ENCODE measurements at places on chromosomes 1 and 21. TPM values are rescaled to one million over a fixed set of nuclear protein-coding genes. Genes with fewer than 3 reads are reported as not detected.

Gene C1orf141
- total RNA-seq = not detected

- no peak for ATAC-seq
Observed at GRCh38 chr1:70856201-70856600, 191.4 kb downstream of the PTGER3 start.

DNA sequence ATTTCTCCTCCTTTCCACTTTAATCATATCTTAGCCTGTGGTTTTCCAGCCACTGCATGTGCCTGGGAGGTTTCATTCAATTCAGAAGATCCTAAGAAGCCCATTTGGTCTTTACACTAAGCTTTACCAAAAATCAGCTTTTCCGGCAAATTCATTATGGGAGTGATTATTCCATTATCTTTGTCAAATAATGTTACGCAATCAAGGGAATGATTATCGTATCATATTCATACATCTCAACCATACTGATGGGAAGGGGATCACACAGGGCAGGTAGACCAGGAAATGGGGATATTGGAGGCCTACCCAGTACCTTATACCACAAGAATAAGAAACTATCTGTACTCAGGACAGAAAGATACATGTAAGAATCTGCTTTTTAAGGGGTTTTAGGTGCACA, 440.5 kb downstream of the GPATCH2 start:
- no peak for ATAC-seq

DNA sequence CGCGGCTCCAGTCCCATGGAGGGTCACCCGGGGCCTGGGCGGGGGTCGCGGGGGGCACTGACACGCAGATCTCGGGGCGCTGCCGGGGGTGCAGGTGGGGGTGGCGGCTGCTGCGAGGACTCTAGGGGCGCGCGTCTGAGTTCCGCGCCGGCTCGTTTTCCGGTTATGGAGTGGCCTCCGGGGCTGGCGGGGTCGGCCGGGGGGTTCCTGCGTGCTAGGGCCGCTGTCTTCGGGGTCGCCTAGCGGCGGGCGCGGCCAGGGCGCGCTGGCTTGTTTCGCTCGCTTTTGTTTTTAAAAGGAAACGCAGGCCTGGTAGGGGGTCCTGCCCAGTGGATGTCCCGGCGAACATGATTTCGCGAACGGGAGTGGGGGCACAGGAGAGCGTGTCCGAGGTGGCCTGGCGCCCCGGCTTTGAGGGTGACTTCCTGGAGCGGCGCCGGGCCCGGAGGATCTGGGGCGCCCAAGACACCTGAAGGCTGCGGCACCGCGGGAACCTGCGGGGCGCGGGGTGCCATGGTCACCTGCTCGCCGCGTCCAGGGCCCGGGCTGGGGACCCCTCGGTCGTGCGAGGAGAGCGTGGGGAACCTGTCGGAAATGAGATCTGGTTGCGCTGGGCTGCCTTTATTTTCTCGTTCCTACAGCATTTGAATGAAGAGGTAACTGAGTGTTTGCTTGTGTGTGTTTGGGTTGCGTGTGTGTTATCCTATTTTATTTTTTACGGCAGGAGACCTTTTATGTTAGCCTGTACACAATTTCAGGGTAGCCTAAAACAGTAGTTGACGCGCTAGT, 618 bp downstream of the ETS2 start:
- peak; percentile 0 for ATAC-seq

GRCh38 chr1:64514197-64514765, 44.4 kb downstream of the CACHD1 start:
- no peak for ATAC-seq

Gene HTR6
- total RNA-seq = not detected

GRCh38 chr1:4838231-4838630, 183.8 kb downstream of the AJAP1 start:
- ATAC-seq = no peak

GRCh38 chr1:174448531-174448883, 743 bp downstream of the GPR52 start:
- ATAC-seq = no peak

- no peak for ATAC-seq
Observed at GRCh38 chr1:173063171-173063570, 12.4 kb upstream of the TNFSF18 start.

GRCh38 chr1:225253173-225253572, 174.7 kb downstream of the LBR start:
- no peak for ATAC-seq

Gene FOXD2
- 0.08 TPM for total RNA-seq

Gene ARHGAP29
- total RNA-seq = 2.4 TPM

DNA sequence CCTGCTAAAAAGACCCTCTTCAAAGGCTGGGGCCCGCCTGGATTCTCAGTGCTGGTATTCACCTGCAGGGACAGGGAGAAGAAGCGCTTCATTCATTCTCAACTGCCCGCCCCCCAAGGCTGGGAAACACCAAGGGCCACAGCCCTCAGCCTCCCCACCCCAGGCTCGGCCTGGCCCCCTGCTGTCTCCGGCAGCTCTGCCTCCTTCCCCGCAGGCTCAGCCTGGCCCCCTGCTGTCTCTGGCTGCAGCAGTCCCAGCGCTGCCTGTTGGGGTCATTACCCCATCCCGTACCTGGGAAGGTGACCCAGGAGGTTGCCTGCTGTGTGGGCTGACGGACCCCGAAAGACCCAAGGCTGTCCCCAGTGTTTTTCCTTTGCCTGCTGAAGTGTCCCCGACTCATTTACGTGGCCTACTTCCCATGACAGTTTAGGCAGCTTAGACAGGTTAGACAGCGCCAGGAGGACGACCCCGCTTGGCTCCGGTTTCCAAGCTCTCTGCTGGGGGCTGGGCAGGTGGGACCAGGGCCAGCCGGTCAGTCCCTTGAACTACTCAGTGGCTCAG, 22.9 kb upstream of the CLSTN1 start:
- ATAC-seq = no peak

DNA sequence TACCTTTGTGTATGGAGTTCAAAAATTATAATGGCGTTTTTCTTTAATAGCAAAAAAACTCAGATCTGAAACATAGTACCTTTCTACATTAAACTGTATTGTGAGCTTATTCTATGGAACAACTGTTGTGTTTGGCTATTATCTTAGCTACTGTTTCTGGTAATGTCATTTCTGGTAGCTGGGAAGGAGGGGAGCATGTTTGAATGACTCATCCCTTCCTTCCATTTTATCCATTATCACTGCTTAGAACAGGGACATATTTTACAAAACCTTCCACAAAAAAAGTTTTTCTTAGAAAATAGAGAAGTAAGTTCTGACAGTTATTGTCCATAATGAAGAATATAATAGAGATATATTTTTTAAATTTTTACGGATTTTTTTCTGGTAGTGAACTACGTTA, 128.3 kb downstream of the NRDC start:
- ATAC-seq = no peak

Gene MPL
- 0.48 TPM for total RNA-seq

DNA sequence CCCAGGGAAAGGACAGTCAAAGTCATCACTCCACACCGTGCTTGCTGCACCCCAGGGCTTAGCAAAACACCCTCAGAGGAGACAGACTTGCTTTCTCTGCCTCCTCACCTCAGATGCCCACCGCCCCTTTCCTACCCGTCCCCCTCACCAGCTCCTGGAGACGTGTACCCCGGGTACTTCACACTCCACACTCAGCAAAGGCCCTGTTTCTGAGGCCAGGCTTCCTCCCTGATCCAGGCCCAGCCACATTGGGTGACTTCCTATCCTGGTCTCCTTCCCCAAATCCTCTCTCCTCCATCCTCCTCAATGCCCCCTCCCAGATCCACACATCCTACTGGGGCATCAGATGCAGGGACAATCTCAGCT, 116.7 kb downstream of the DMRTB1 start:
- no peak for ATAC-seq

GRCh38 chr1:171267391-171267790, 19.1 kb downstream of the FMO1 start:
- peak; percentile 97 for ATAC-seq

GRCh38 chr1:205127646-205128045, 5.9 kb upstream of the RBBP5 start:
- ATAC-seq = no peak

- ATAC-seq = no peak
Observed at GRCh38 chr1:4048076-4048475, 148.0 kb upstream of the C1orf174 start.

Gene CFHR4
- not detected for total RNA-seq

Gene KRTAP21-2
- total RNA-seq = not detected

GRCh38 chr21:41557884-41558283, 49.9 kb upstream of the TMPRSS2 start:
- no peak for ATAC-seq
